ENCODE measurements at places on chromosomes 12 and 14. TPM values are rescaled to one million over a fixed set of nuclear protein-coding genes. Genes with fewer than 3 reads are reported as not detected.

KIF21A gene
- 1.1 TPM for total RNA-seq

DNA sequence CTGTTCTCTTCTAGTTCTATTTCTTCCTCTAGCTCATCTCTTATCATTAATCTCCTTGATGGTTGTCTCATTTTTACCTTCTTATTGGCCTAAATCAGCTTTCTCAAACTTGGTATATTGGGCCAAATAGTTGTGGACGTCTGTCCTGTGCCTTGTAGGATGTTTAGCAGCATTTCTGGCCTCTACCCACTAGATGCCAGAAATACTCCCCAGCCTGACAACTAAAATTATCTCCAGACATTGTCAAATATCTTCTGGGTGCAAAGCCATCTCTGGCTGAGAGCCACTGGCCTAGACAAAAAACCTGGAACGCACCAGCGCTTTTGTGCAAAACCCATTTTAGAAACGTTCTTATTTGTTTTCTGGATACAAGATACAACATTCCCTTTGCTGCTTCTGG lies 38.8 kb upstream of the LRRC10 start:
- no peak for DNase-seq

DNA sequence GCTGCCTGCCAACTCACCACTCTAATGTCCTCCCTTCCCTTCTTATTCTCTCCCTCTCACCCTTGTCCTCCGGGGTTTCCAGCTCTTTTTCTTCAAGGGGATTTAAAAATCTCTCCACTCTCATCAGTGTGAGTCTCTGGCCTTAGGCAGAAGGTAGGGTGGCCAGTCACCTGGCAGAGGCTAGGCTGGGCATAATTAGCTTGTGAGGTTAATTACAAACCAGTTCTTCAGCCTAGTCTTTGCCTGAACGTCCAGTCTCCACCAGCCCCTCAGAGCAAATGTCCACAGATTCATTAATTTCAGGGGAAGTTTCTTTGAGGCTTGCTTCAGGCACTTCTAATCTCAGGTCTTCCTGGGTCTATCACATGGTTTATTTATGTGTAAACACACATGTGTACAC lies 6.7 kb downstream of the KRT7 start:
- DNase-seq = no peak

DNA sequence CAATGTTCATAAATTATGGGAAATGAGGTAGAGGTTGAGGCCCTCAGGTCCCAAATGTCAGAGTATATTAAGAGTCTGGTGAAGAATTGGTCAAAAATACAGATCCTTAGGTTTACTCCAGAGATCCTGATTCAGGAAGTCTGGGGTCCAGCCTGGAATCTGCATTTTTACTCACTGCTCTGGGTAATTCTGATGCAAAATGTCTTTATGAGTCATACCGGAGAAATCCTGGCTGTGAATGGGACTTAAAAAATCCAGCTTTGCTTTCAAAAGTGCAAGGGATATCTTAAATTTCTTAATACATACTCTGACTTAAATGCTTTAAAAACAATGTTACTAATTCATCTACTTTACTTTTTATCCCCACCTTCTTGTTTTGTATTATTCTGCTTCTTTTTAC lies 74.5 kb downstream of the FERMT2 start:
- no peak for DNase-seq

Measured in OCI-LY7 (cell line).